ENCODE measurements at places on chromosomes 3 and 15. TPM values are rescaled to one million over a fixed set of nuclear protein-coding genes. Genes with fewer than 3 reads are reported as not detected.

The RARB gene
- total RNA-seq, result 5.0 TPM

The GOLGA6L1 gene
- total RNA-seq, result not detected

The ATP13A5 gene
- total RNA-seq, result not detected

The PTPRG gene
- total RNA-seq, result 25.5 TPM

The CDHR4 gene
- not detected for total RNA-seq

The PCNP gene
- 97.0 TPM for total RNA-seq

The ETFA gene
- 218 TPM for total RNA-seq

The ZNF774 gene
- 0.69 TPM for total RNA-seq

The MIX23 gene
- total RNA-seq, result 126 TPM

The NAALADL2 gene
- total RNA-seq, result 0.69 TPM
